Fibroblast of skin of left quadriceps (primary cell): ENCODE measurements at places on chromosomes 16 and 17.

- DNase-seq, result no peak
Observed at GRCh38 chr16:4359914-4360313, 8.8 kb upstream of the PAM16 start.

- DNase-seq, result no peak
Observed at GRCh38 chr16:3879258-3879886, 1.1 kb downstream of the CREBBP start.

DNA sequence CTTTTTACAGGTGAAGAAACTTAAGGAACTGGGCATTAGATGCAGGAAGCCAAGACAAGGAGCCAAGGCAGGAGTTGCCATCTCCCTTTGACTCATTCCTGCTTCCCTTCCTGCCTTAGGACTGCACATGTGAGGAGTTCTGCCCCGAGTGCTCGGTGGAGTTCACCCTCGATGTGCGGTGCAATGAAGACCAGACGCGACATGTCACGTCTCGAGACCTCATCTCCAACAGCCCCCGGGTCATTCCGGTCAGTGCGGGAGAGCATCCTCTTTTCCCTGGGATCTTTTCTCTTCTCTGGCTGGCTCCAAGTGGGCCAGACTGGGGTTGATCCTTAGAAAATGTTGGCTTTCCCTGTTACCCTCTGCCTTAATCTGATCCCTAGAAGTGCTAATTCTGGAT, 6.6 kb downstream of the POLR2C start:
- DNase-seq, result no peak

- DNase-seq, result no peak
Observed at GRCh38 chr17:57282296-57282695, 26.0 kb downstream of the MSI2 start.

DNA sequence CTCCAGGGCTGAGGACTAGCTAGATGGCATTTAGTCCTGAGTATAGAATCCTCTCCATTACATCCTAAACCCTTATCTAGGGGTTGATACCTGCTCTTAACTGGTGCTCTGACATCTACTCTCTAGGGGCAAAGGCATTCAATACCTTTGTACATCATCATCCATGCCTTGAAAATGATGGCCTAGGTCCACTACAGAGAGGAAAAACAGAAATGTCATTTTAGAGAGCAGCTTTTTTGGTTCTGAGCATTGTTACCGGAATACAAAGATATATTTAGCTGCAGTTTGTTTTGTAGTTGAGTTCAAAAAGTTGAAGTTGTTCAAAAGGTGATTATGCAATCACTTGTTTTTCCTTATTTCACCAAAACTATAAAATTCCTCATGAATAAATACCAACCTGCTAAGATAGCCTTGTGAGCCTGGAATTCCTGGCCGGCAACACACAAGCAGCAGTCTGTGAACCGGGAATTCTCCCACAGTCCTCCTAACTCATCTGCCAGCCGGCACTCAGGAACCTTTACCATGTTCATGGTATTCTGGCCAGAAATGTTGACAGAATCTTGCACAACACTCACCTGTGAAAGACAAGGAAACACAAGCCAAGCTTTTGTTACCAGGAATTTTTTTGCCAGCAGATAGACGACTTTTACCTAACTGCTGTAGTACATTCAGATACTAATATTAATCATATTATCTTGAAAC, 35.4 kb downstream of the NXPH3 start:
- no peak for DNase-seq

DNA sequence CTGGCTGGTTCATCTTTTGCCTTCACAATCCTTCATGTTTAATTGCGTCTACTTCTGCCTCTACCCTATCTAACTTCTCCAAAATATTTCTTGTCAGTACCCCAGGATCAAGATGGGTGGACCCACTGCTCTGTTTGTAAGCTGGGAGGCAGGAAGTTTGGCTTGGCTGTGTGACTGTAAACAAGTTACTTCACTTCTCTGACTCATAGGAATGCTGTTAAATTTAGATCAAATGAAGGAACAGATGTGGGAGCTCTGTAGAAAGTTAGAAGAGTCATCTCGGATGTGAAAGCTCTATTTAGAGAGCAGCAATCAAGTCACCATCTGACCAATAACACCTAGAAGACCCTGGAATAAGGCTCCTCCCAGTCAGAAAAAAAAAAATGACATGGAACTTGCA, 55.2 kb upstream of the MRTFB start:
- peak; percentile 56 for DNase-seq

GRCh38 chr17:34161690-34162089, 93.4 kb upstream of the CCL2 start:
- DNase-seq, result no peak

DNA sequence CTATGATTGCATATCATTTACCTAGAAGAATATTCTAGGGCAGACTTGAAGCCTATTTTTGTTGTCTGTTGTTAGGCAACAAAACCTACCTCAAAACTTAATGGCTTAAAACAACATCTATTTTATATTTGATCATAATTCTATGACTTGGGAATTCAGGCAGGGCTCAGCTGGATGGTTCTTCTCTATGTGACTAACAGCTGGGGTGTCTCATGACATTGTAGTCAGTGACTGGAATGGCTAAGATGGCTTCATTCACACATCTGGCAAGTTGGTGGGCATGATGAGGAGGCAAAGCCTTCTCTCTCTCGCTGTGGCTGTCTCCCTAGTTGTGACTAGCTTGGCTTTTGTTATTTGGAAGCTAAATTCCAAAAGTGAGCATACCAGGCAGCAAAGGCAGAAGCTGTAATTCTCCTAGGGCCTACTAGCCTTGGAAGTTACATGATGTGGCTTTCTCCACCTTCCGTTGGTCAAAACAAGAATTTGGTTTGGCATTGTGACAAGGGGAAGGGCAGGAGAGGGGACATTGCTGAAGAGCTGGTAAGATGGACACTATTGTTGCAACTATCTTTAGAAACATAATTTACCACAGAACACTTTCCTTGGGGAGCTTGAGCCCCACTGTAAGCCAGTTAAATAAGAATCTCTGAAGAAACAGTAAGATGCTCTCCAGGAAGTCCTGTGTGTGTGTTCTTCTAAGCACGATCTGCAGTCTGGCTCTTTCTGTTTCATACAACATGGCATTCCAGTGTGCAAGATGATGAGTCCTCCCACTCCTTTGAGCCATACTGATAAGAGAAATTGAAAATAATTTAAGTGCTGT, 39.4 kb downstream of the ZNRF1 start:
- DNase-seq, result no peak

DNA sequence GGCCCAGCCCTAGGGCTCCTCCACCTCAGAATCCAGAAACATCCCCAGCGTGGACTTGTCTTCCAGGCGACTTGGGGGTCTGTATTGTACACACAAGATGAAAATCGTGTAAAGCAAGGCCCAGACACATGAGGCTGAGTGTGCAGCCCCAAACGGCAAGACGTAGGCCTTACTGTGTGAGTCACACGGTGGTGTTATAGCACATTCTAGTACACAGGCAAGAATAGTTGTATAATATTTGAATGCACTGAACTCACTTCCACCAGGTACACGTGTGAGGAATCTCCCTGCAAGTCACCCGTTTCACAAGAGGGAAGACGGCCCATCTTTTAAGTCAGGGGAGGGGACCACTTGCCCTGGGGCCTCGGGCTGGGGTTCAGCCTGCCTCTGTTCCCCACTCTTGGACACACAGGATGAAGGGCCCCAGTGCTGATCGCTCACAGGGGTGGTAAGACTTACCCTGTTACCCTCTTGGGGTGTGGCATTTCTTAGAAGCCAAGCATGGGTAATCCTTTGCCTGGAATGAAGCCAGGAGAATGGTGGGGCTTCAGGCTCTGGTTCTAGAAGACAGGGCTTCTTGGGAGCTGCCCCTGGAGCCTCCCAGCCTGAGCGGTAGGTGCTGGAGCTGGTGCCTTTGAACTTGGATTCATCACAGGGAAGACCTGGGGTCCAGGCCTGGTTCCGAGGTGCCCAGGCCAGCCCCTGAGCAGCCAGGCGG, 71.3 kb downstream of the SREBF1 start:
- no peak for DNase-seq

DNA sequence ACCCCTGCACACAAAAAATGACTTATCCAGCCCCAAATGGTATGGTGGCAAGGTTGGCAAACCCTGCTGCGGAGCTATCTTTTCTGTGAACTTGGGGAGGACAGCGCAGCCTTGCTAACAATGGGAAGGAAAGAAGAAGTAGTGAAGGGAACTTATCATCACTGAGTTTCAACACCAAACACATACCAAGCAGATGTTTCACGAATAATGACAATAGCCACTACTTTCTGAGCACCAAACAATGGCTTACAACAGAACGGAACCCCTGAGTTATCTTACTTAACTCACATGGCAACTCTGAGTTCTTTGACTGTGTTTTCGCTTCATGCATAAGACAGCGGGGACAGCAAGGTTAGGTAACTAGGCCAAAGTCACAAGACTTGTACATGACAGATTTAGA, 148.9 kb downstream of the XYLT1 start:
- DNase-seq, result no peak

DNA sequence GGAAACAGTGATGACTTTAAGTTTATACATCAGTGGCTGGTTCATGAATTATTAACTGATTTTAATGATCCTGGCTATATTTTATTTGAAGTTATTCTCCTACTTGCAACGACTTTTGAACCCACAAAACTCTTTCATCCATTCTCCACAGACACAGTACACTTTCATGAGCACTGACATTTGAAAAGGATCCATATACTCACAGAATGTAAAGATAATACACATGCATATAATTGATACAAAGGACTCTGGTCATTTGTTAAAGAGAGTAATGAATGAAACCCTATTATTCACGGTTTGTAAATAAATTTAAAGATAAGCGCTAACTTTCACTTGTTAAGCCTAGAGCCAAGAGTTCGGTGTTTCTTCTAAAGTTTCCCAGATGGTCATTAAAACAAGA, 3.3 kb downstream of the TOX3 start:
- DNase-seq, result no peak

DNA sequence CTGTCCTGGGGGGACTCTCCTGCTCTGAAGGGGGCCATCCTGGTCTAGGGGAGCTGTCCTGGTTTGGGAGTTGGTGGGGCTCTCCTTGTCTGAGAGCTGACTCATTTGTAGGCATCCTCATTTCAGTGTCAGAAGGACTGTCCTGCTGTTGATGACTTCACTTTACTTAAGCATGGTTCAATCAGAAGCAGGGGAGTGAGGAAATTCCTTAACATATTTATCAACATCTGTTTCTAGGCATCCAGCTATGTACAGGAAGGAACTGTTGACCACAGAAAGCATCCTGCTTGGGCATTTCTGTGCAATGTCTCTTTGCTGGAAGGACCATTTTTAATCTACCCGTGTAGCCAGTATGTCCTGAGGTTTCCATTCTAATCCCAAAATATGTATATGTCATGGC, 502.7 kb upstream of the HSBP1 start:
- peak; percentile 87 for DNase-seq

DNA sequence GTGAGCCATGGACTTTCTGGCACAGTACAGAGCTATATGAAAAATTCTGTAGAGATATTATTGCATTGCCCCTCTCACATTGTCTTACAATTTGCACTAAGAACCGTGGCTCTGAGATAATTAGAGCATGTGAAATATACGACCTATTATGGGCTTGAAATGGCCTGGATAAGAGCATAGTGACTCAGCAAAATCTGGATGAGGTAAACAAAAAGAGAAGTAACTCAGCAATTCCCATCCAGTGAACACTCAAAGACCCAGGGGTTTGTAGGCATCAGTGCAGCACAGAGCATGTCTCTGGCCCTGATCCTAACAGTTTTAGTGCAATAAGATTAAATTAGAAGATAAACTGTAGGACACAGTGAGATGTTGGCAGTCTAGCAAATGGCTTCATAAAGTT, 317.2 kb upstream of the MYOCD start:
- DNase-seq, result no peak

GRCh38 chr16:12256921-12257320, 280.4 kb downstream of the SNX29 start:
- no peak for DNase-seq

- no peak for DNase-seq
Observed at GRCh38 chr17:38797828-38798227, 1.5 kb downstream of the PIP4K2B start.

GRCh38 chr17:48283411-48283810, 146.6 kb downstream of the SKAP1 start:
- DNase-seq, result no peak

DNA sequence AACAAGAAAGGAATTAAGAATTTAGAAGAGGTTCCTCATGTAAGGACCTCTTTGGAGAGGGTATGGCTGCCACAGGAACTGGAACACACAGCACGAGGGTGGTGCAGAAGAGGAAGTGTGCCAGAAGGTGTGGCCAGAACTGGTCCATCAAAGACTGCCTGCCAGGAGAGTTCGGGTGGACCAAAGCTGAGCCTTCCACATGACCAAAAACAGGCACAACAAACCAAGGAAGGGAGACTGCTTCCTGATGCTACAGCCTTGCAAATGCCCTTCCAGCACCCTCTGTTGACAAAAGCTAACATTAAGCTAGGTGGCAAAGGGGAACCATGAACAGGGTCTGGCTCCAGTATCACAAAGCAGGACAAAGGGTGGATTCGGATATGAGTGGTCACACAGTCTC, 125.8 kb upstream of the TMEM97 start:
- DNase-seq, result no peak

GRCh38 chr16:19817875-19818274, 66.8 kb downstream of the GPRC5B start:
- no peak for DNase-seq
